Left forelimb (tissue), 1 donor: ENCODE measurements at places on chromosomes 3 and 15.

DNA sequence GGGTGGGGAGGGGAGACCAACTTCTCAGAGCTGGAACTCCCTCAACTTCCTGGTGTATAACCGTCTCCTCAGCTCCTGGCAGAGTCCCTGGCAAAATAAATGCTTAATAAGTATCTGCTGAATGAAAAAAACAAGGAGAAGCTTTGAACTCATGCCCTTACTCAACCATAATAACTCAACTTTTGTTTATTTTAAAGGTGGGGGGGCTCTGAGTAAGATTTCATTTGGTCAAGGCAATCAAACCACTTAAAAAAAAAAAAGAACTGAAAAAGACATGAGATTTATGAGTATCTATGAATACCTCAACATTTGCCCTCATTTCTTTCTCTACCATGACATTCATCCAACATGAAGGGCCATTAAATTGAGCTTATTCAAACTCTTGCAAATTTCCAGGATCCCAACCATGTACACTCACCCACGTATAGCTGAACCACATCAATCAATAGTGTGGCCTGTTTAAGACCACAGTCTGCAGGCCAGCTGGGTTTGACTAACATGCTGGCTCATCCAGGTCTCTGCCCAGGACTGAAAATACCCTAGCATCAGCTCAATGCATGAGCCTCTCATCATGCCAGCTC lies 157.9 kb downstream of the FOXP1 start:
- no peak for DNase-seq

DNA sequence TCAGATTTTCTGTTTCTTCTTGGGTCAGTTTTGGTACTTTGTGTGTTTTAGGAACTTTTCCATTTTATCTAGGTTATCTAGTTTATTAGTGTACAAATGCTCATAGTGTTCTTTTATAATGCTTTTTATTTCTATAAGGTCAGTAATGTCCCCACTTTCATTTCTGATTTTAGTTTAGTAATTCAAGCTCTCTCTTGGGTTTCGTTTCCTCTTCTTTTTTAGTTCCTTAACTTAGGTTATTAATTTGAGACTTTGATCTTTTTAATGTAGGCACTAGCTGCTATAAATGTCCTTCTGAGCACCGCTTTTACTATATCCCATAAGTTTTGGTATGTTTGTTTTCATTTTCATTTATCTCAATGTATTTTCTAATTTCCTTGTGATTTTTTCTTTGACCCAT lies 27.0 kb upstream of the CD200R1L start:
- no peak for DNase-seq

DNA sequence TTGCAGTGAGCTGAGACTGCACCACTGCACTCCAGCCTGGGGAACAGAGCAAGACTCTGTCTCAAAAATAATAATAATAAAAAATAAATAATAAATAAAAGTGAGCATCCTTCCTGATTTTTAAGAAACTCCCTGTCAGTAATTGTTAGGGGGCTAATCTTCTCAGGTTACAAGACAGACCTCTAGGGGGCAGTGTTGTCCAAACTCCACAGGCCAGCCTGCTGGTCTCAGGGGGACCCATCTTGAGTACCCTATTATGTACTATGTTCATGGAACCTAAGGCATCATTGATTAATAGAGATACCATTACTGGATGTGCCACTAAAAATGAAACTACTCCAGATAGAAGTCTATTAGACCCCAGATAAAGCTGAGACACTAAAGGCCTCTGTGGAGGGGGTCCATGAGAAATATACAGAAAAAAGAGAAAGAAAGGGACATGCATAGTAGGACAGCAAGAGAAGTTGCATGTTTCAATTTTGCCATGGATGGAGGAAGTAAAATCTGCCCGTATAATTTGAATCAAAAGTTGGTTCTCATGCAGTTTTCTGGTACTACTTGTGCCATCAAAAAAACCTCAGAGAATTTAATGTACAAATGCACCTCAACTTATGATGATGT lies 85.5 kb upstream of the CDV3 start:
- DNase-seq: no peak

DNA sequence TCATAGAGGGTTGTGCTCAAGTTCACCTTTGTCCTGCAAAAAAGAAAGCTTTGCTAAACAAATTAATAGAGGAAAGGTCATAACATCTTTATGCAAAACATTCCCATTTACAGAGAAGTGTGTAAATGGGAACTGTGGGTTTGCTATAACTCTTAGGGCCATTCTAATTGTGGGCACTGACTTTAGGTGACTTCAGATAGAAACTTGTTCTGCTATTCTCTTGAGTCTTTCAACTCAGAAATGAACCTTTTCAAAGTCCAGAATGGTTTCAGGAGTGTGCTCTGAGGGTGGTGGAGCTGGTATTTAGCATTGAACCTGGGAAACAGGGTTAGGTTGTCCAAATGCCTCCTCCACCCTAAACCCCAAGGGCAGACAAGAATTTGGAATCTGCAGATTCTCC lies 34.0 kb downstream of the SPTSSB start:
- DNase-seq: no peak

DNA sequence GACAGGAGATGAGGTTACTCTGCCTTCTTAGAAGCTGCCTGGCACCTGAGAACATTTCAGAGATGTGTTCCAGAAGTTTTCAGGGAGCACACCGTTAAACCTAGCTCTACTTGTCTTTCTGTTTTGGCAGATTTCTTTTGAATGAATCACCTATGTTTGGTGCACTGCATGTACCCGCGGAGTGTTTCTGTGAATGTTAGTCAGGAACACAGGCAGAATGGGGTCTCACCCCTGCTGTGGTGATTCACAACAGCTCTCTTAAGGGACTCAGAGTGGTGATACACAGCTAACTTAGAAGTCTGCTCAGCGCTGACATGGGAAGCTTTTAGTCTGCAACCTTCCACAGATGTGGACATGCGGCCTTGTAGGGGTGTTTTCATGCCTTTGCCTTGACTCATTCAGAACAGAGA lies 24.0 kb downstream of the TSEN2 start:
- no peak for DNase-seq

DNA sequence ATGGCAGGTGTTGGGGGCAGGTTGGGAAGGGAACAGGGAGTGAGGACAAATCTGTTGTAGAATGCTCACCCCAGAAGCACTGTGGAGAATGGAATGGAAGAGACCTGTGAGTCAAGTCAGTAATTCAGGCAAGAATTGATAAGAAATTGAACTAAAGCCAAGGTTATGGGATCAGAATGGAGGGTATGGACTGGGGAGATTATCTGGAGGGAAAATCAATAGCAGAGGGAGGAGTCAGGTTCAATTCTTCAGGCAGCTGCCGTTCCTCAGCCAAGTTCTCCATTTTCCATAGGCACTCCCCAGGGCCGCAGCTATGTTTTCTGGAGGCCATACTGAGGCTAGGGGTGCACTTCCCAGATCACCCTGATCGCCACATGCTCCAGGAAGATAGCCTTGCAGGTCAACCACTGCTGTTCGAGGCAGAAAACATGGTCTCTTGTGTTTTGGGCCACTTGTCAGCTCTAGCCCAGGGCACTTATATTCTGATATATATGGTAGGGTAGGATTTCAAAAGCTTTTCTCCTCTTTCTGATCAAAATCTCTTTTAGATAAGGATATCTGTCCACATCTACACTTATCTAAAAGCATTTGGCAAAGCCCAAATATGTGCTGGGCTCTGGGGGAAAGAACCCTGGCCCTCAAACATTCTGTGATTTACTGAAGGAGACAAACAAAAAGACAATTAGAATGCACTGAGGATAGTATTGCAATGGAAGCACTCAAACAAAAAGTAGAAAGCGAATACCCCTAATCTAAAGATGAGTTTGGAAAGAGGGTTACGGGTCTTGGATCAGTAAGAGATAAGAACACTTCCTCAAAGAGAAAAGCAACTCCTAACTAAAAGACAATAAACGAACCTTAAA lies 92.3 kb downstream of the TMEM212 start:
- no peak for DNase-seq

- DNase-seq: no peak
Observed at GRCh38 chr3:170750478-170750830, 119.5 kb downstream of the RPL22L1 start.

GRCh38 chr3:156416846-156417558 lies 137.9 kb downstream of the SSR3 start:
- DNase-seq: no peak

GRCh38 chr3:61996366-61996765 lies 377.0 kb downstream of the FEZF2 start:
- DNase-seq: no peak

GRCh38 chr3:157329551-157329950 lies 107.1 kb upstream of the PTX3 start:
- DNase-seq: no peak

GRCh38 chr15:86106306-86106705 lies 26.6 kb downstream of the AGBL1 start:
- DNase-seq: no peak

- no peak for DNase-seq
Observed at GRCh38 chr3:186605561-186606545, 7.0 kb upstream of the AHSG start.

- DNase-seq: no peak
Observed at GRCh38 chr3:9748031-9748430, 1.7 kb upstream of the OGG1 start.

- DNase-seq: no peak
Observed at GRCh38 chr3:163490119-163490518, 1588.2 kb downstream of the SI start.

DNA sequence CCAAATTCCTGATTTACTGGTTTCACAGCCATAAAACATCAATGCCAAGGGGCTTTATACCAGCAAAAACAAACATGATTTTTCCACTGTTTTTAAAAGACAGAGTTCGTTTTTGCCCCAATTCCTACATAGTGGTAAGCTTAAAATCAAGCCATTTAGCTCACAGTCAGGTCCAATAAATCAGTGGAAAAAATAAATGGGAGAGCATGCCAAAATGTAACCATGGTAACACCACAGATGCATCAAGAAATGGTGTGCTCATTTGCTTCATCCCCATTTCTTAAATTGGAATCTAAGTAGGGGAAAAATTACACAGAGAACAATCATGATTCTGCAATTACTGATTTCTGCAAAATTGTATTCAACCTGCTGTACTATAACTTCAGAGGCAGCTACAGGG lies 418.8 kb downstream of the MAGI1 start:
- DNase-seq: no peak

DNA sequence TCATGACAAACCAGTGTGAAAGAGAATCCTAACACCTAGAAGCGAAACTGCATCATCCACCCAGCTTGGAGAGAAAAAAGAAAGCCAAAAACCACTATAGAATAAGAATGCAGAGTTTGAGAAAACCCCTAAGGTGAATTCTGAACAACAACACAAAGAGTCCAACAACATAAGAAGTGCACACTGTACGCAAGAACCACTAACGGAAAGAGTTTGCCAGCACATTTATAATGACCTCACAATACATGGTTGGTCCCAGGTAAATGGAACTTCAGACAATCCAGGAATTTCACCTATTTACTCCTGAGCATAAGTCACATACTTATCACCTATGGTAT lies 128.3 kb upstream of the BHLHE40 start:
- no peak for DNase-seq

DNA sequence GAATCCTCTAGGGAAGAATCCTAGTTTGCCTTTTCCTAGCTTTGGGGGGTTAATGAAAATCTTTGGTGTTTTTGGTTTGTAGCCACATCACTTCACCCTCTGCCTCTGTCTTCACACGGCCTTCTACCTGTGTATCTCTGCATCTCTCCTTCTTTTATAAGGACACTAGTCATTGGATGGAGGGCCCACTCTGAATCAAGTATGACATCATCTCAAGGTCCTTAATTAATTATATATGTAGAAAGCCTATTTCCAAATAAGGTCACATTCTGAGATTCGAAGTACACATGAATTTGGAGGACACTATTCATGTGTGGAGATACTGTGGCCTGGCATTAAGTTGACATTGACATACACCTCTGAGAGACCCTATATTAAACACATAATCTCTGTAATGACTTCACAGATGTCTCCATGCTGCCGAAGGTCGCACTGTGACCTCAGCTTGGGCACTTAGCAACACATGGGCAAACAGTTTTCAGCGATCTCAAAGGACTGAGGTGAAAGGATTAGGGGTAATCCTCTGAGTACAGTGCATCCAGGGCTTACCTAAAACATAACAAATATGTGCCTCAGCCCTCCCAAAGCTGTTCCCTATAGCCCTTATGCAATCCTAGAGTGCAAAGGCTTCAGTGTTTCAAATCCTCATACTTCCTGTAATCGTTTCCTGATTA lies 446.0 kb downstream of the FGF12 start:
- no peak for DNase-seq

DNA sequence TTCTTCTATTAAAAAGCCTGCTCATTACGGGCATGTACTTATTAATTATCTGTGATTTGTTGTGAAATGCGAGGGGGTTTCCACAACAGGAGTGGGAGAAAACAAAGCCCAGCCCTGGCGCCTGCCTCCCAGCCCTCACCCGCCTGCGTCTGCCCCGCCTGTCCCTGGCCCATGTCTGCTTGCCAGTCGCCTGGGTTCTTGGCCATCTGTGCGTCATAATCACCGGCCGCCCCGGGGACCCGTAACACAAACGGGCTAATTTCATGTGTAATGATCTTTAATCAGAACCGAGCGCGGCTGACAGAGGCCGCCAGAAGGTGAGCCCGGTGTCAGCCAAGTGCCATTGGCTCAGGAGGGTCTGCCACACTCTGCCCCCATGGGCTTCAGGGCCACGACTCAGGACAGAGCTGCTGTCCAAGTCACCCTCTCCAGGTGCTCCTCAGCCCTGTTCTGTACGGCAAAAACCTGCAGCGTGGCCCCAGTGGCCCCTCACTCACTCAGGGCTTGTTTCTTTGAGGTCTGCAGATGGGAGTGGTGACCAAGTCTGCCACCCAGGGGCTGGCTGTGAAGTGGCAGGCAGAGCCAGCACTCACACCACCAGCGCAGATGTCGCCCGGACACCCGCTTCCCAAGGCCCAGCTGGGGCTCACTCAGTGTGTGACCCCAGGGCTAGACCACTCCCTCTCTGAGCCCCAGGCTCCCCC lies 28.8 kb upstream of the TMEM115 start:
- DNase-seq: no peak

DNA sequence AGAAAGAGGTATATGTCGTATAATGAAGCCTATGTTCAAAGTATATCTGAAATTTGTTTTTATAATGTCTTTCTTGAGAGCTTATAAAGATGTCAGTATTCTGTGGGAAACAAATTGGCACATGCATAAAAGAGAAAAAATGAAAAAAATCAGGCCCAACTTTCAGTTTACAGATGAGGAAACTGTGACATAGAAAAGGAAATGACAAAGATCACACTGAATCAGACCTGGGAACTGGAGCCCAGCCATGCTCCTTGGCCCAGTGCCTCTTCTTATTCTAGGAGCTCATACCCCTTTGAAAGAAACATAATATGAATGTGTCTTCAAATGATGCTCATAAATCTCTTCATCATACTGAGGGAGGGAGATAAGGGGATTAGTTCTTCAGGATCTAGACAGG lies 48.4 kb downstream of the TMEM44 start:
- DNase-seq: no peak

GRCh38 chr3:39205919-39206516 lies 13.6 kb upstream of the XIRP1 start:
- no peak for DNase-seq

DNA sequence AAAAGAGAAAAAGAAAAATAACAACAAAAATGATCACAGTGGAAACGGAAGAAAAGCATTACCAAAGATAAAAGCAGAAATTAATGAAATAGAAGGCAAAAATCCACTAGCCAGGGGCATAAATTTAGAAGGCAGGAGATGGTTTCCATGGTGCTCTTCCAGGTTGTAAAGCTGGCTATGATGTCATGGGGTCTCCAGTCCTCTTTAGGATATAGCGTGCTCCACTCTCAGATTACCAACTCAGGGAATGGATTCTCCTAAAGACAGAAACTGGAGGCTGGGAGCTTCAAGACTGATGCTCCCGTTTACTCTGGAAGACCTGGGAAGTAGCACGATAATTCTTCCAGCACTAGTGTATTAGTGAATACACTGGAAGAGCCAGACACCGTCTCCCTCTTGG lies 10.9 kb upstream of the ULK4 start:
- no peak for DNase-seq

- no peak for DNase-seq
Observed at GRCh38 chr15:66745530-66746230, 43.6 kb downstream of the SMAD6 start.
